ENCODE measurements at places on chromosomes 1 and 21.
A peak's percentile ranks its signal among the peaks of the same experiment; 100 is the strongest.

GRCh38 chr1:31655104-31655503 lies 10.4 kb upstream of the PEF1 start:
- no peak for DNase-seq

DNA sequence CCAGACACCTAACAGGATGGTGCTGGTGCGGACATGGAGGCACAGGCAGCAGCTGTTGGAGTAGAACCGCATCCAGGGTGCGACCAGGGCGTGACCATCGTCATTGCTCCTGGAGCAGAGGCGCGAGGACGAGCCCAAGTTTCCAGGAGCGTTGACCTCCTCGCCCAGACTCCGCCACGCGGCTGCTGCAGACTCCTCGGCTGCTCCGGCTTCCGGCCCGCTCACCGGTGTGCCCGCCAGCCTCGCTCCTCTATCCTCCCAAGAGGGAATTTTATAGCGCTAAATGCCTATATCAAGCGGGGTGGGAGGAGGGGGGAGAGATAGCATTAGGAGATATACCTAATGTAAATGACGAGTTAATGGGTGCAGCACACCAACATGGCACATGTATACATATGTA lies 5.3 kb upstream of the S100A12 start:
- DNase-seq: no peak

GRCh38 chr1:74933500-74933899 lies 200.5 kb downstream of the TYW3 start:
- DNase-seq: no peak

GRCh38 chr1:34406833-34407539 lies 230.3 kb downstream of the C1orf94 start:
- DNase-seq: no peak

DNA sequence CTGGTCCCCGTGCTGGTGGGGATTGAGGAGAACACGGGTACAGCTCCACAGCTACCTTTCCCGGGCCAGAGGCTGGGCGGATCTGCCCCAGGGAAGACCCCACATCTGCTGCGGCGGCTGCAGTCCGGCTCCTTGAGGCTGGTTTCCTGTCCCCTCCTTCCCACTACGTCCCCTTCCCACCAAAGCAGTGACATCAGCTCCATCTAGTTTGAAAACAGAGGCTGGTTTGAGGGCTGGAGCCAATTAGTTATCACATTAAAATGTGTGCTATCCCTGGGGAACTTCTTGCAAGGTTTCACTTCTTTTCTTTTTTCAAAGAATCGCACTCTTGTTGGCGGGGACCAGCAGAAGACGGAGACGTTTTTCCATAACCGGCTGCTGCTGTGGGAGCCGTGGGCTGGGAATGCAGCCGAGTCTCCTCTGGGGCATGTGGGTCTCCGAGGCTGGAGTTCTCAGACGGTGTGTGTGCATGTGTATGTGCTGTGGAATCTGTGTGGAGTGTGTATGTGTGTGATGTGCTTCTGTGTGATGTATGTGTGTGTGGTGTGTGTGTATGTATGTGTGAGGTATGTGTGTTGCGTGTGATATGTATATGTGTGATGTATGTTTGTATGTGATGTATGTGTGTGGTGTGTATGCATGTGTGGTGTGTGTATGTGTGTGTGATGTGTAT lies 8.9 kb upstream of the PCBP3 start:
- DNase-seq: no peak

- no peak for DNase-seq
Measured at GRCh38 chr21:16872616-16873015, 640.2 kb upstream of the CXADR start.

- DNase-seq: no peak
Measured at GRCh38 chr21:37757606-37758376, 158.5 kb downstream of the KCNJ6 start.

DNA sequence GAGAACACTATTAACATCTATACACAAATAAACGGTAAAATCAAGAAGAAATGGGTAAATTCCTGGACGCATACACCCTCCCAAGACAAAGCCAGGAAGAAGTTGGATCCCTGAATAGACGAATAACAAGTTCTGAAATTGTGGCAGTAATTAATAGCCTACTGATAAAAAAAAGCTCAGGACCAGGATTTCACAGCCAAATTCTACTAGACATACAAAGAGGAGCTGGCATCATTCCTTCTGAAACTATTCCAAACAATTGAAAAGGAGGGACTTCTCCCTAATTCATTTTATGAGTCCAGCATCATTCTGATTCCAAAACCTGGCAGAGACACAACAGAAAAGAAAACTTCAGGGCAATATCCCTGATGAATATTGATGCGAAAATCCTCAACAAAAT lies 70.7 kb upstream of the FMO3 start:
- no peak for DNase-seq

- no peak for DNase-seq
Measured at GRCh38 chr1:10173582-10173981, 36.8 kb upstream of the KIF1B start.

DNA sequence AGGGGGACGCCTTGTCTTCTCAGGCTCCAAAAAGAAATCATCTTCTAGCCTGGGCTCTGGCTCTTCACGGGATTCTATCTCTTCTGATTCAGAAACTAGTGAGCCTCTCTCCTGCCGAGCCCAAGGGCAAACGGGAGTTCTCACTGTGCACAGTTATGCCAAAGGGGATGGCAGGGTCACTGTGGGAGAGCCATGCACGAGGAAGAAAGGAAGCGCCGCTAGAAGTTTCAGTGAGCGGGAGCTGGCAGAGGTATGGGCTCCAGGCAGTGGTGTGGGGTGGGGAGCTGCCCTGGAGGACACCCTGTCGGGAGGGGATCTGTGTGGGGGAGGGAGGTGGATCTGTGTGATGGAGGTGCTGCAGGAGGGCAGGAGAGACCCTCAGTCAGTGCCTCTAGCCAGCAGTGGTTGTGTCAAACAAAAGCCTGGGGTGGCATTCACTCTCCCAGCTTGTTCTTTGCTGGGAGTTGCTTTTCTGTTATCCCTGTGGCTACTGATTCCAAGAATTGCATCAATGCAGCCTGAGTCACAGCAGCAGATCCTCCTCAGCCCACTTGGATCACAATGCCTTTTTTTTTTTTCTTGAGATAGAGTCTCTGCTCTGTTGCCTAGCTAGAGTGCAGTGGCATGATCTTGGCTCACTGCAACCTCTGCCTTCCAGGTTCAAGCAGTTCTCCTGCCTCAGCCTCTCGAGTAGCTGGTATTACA lies 21.8 kb downstream of the KDM4A start:
- DNase-seq: no peak

- no peak for DNase-seq
Measured at GRCh38 chr1:168134132-168134531, 2.6 kb downstream of the GPR161 start.

DNA sequence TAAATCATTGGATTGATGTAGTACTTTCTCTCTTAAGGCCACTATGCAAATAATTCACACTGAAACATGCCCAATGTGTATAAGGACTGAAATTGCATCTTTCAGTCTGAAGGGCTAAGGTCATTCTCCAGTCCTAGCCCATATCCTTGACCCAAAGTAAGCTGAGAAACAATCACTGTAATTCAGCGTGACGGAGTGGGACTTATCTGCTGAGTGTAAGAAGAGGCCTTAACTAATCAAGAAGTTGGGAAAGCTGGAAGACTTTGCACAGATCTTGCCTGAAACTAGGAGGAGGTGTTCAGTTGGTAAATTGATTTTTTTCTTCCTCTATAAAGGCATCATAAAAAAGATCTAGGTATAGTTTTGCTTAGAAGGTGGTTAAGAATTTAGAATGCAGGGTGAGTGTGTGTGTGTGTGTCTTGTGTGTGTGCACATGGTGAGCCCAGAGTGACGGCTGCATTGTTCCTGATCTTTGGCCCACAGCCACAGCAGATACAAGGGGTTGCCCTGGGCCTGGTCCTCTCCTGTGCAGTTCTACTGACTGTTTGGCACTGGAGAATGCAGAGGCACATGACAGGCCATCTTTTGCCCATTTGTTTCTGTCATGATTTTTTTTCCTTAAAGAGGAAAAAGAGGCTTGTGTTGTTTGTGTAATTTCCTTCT lies 13.3 kb upstream of the PPP2R5A start:
- no peak for DNase-seq

DNA sequence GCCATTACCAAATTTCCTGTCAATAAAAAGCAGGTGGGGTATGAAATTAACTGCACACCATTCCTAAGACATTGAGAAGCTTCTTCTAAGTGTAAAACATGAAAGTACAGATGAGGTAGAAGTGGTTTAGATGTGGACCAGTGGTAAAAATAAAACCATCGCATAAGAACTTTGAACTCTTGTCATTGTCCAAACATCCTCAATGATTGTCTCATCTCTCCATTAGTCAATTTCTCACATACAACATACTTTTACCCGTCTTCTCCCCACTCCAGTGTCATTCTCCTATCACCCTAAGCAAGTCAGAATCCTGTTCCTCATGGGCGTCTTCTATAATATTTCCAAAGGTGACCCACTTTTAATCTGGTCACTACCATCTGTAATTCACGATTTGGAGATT lies 24.3 kb upstream of the SLC19A2 start:
- DNase-seq: no peak

GRCh38 chr1:202540014-202540413 lies 170.2 kb downstream of the SYT2 start:
- no peak for DNase-seq

GRCh38 chr1:233993651-233994050 lies 89.2 kb downstream of the SLC35F3 start:
- DNase-seq: no peak

- no peak for DNase-seq
Measured at GRCh38 chr1:55542901-55543504, 327.8 kb upstream of the USP24 start.

- DNase-seq: no peak
Measured at GRCh38 chr1:89257041-89257440, 15.6 kb downstream of the GBP5 start.

- DNase-seq: no peak
Measured at GRCh38 chr1:52332411-52332810, 33.6 kb downstream of the CC2D1B start.

DNA sequence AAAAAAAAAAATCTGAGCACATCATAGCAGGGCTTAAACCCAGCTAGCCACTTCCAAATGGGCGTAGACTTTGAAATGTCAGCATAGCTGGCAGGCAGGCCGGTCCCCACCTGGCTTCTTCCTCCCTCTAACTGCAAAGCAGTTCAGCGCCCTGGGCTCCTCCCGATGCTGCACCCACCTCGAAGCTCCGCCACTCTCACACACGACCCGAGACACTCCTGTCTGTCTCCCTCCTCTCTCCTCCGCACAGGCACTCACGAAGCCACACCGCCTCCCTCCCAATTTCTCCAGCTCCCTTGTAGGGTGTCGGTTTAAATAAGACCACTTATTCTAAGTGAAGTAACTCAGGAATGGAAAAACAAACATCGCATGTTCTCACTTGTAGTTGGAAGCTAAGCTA lies 301.3 kb downstream of the NPHP4 start:
- no peak for DNase-seq

- no peak for DNase-seq
Measured at GRCh38 chr1:9165396-9165795, 36.5 kb upstream of the GPR157 start.

DNA sequence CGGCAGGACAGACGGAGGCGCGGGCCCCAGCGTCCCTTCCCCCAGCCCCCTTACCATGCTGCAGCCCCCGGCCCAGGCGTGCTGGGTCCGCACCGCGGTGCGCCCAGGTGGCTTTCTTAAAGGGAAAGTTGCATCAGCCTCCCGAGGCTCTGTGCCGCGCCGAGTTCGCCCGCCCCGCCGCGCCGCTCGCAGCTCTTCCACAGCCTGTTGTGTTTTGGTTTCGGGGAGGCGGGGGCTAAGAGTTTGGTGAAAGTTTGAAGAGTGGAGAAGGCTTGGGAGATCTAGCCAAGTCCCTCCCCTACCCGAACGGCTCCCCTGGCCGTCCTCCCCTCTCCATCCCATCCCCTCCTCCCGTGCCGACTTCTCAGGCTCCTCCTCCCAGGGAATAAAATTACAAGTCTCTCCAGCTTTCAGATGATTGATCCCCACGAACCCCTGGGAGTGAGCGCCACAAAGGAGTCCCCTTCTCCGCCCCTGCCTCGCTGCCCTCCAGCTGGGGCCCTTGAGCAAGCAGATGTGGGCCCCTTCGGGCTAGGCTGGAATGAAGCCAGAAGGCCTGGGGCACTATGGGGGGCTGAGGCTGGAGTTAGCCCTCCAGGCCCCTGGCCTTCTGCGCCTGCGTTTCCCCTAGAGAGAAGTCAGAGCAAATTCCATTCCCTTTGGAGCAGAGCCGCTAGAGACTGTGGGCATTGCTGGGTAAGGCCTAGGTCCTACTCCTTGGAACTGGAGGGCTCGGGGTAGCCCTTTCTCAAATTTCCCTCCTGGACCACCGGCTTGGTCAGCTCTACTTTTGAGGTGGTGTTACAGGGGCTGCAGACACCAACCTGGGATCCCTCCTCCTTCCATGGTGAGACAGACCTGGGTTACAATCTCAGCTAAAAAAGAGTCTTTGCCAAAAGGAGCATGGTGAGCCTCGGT lies at the start of gene SLC6A9:
Gene SLC6A9 (minus strand): TSS at position 211 of the 918 bp plus-strand sequence. CDS start 7,185 bp downstream, outside the sequence.
- peak; percentile 10 for DNase-seq

GRCh38 chr1:205878026-205878425 lies 28.1 kb upstream of the PM20D1 start:
- no peak for DNase-seq

GRCh38 chr1:219374046-219374566 lies 200.4 kb downstream of the LYPLAL1 start:
- DNase-seq: no peak

DNA sequence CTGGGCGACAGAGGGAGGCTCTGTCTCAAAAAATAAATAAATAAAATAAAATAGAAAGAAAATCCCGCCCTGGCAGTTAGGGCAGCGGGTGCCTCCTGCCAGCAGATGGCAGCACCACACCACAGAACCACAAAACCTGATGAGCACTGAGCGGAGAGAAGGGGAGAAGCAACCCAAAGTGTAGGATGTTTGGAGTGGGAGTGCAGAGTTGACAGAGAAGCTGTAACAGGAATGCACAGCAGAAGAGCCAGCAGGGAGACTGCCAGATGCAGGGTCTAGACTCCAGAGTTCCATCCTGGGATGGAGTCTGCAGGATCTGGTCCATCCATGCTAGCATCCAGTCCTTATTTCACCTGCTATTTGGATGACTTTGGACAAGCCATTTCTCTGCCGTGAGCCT lies 29.7 kb upstream of the KIRREL1 start:
- DNase-seq: peak; percentile 26

DNA sequence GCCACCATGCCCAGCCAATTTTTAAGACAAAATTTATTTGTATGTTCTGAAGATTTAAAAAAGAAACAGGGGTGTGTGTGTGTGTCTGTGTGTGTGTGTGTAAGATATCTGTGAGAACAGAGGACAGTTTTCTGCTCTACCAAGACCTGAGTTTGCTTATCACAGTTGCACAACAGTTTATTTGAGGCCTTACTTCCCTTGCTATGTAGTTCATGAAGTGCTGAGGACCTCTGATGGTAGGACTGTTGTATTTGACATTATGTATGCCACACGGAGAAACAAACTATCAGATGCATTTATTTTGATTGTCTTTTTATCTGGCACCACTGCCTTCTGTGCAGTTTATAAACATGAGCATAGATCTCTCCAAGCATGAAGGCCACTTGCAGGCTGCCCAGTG lies 355.2 kb downstream of the PBX1 start:
- no peak for DNase-seq

Data from CD4-positive, alpha-beta T cell treated with Interleukin-6 at 100 ng/mL for 8 hours (primary cell).